ENCODE measurements at places on chromosomes 4 and X.

GRCh38 chr4:38489924-38490639 is 173.9 kb upstream of the KLF3 start:
- DNase-seq = no peak

DNA sequence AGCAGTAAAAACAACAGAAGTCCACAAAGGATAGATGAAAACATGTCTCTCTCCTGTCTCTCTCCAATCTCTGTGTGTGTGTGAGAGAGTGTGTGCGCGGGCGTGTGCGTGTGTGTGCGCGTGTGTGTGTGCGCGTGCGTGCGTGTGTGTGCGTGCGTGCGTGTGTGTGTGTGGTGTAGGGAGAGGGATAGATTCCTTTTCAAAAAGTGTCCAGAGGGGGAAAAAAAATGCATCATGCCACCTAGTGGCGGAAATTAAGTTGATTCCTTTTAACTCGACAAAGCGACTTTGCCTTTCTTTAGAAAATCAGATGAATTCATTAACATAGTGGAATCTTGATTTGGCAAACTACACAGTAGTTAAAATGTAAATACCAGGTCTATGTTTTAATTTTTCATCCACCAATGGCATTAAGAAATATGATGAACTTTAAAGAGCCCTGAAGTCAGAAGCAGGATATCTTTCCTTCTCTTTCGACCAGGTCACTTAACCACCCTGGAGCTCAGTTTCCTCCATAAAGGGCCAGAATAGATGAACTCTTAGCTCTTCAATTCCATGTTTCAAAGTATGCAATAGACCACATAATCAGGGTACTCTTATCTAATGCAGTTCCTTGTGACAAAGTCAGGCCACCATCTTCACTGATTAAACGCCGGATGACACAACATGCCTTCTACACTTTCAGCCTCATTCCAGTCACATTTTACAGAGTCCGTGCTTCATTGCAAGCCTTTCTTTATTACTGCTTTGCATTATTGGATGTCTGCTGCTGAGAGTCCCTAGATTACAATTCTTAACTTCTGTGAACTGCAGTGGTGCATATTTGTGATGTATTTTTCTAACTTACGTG is 162.8 kb downstream of the FBXO8 start:
- DNase-seq = no peak

GRCh38 chrX:17433965-17434364 is 59.0 kb downstream of the NHS start:
- no peak for DNase-seq

- DNase-seq = no peak
These were observed 11.2 kb upstream of the HGFAC start for GRCh38 chr4:3430524-3430923.

DNA sequence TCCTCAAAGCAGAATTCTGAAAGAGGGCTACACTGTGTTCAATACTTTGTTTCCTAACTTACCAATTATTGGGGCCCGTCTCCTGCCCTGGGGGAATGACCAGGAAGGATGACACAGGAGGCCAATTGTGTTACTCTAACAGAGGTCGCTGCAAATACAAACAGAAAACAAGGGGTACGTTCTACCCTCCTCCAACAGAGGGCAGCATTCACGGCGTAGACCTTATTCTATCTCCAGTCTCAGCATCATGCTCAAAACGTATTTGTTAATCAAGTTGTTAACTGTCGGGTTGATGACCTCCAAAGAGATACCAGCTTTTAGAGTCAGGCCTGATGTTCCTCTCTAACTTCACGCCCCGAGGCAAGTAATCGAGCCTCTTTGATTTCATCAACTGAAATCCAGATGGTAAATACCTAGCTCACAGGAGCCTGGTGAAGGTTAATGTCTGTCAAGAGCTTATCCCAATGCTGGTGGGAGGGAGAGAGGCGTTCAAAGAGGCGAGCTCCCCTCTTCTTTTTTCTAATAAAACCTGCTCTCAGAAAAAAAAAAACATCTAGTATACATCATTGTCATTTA is 181.0 kb upstream of the KCNIP4 start:
- DNase-seq = no peak

DNA sequence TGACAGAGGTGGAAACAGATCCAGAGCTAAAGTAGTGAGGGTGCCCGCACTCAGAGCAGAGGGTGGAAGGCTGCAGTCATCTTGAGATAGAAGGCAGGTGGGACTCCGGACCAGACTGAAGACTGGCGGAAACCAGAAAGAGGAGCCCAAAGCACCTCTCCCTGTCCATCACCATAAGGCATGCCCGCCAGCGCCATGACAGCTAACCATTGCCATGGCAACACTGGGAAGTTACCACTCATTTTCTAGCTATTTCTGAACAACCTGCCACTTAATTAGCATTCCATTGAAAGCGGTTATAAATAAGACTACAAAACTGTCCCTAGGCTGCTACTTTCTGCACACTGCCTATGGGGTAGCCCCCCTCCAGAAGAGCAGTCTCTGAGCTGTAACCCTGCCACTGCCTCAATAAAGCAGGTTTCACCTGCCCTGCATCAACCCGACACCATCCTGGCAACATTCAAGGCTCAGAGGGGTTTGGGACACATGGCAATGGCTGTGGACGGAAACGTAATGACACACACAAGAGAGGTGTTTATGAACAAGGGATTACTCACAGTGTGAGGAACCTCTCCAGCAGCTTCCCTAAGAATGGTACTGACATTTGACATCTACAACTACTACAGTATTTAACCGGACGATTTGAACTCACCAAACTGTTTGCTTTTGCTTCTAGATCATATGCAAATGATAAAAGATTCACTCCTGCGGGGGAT is 27.8 kb upstream of the FGFBP2 start:
- no peak for DNase-seq

- no peak for DNase-seq
These were observed 28.7 kb upstream of the STOX2 start for GRCh38 chr4:183876268-183876934.

DNA sequence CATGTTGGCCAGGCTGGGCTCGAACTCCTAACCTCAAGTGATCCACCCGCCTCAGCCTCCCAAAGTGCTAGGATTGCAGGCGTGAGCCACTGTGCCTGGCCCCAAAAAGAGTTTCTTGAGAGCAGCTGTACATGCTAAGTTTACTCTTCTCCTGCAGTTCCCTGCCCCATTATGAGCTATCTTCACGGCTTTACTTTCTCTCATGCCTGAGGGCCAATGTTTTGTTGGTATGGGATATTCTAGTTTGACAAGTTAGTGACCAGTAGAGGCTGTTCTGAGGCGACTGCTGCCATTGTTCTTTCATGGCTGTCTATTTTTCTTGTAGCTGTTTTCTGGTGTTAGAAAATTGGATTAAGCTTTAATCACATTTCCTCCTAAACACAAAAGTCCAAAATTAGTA is 78.0 kb upstream of the STX18 start:
- no peak for DNase-seq

GRCh38 chrX:136146614-136147314 is 569 bp upstream of the FHL1 start:
- no peak for DNase-seq

- no peak for DNase-seq
These were observed 502.4 kb downstream of the NLGN4X start for GRCh38 chrX:5726224-5726623.

DNA sequence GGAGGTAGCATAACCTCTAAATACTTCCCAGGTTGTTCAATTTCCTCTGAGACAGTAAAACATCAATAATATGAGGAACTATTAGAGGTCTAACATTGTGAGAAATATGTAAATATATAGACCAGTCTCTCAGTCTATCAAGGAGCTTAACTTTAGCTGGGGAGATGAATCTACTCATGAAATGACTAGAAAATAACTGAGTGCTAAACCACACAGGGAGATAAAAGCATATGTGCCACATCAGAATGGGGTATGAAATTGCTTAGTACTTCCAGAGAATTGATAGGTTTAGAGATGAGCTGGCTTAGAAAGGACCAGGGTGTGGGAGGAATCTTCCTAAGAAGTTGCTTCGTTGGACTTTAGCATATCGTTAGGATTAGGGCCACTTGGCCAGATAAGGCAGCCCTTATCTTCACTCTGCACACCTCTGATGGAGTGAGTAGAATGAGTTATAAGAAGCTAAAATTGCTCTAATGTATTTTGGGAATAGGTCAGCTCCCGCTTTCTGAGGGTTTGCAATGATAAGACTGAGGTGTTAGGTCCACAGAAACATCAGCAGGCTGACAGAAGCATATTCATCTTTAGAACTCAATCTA is 299.2 kb downstream of the UNC5C start:
- no peak for DNase-seq

- no peak for DNase-seq
These were observed 636.3 kb upstream of the FTHL17 start for GRCh38 chrX:31708116-31708515.

DNA sequence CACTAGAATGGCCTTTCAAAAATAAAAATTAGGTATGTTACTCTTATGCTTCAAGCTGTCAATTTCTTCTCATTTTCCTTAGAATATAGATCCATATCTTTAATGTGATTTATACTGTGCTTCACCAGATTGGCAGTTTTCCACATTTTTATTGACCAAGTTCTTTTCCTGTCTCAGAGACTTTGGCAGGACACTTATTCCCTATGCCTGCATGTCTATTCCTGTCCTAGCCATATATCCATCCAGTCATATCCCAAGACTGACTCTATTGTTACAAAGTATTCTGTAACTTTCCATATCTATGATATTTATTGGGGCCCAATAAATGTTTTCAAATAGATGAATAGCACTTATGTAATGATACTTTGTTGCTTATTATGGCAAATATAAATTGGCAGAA is 450.7 kb downstream of the GASK1B start:
- no peak for DNase-seq

GRCh38 chrX:10164879-10165278 is 8.1 kb downstream of the CLCN4 start:
- no peak for DNase-seq

DNA sequence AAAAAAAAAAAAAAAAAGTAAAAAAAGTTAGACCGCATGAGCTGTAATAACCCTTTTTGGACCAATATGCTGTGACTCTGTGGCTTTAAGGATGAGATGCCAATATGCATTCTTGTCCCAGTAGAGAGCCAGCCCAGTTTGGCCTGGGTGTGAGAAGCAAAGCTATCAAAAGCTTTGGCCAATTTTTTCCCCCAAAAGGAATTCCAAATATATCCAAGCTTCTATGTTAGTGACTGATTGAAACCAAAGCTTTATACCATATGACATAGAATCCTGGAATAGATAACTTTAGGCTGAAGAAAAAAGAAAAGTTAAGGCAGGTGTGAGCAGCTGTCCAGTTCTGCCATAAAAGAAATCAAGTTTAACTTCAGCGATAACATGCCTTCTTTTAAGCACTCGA is 30.5 kb upstream of the RBPJ start:
- DNase-seq = no peak

DNA sequence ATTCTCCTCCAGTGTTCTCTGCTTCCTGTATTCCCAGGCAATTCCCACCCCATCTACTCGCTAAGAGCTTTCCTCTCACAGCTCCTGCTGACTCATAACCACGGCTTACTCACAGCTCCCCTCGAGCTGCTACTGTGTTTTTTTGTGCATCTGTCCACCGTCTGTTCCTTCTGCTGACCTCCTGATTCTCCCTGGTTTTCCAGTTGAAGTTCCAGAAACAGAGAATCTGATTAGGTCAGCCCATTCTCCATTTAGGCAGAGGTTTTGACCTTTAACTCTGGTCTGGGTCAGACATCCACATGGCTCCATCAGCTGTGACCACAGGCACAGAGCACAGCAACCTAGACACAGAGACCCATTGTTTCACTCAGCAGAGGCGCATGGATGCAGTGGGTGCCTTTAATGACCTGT is 5.5 kb upstream of the SMIM20 start:
- DNase-seq = no peak

DNA sequence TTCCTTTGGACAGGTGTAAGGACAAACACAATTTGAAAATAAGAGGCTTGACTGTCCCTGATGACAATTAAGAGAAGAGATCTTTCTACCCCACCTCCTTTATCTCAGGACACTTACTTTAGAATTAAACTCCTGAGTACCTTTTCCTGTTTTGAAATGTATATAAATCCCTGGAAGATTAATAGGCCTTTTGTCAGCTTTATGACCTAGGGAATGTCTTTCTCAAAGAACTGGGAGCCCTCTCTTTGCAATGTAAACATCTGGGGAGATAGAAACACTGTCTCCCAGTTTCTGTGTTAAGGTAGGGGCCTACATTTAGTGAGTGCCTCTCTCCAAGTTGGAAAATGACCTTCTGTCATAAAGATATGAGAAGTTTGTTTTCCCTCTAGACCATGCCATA is 31.7 kb downstream of the AGA start:
- no peak for DNase-seq

DNA sequence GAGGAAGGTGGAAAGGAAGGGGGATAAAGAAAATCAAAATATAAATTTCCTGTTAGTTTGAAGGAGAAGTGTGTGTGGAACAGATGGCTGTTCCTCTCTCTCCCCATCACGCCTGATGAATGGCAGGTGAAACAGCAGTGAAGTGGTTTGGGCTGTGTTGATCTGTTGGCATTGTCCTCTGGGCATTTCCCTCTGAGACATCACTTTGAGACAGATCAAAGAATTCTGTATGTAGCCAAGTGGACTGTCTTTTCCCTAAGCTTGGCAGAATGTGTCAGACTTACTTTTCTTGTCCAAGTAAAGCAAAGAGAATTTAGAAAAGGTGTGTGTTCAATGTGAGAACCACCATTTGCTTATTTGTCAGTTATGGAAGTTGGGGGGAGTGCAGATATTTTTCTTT is 47.5 kb downstream of the SEPTIN11 start:
- no peak for DNase-seq

- no peak for DNase-seq
These were observed 1.0 kb upstream of the USP27X start for GRCh38 chrX:49878128-49878833.

GRCh38 chr4:12408364-12408763 is 979.7 kb upstream of the HS3ST1 start:
- DNase-seq = no peak

- DNase-seq = no peak
These were observed 67.1 kb upstream of the ZNF518B start for GRCh38 chr4:10524196-10524833.

DNA sequence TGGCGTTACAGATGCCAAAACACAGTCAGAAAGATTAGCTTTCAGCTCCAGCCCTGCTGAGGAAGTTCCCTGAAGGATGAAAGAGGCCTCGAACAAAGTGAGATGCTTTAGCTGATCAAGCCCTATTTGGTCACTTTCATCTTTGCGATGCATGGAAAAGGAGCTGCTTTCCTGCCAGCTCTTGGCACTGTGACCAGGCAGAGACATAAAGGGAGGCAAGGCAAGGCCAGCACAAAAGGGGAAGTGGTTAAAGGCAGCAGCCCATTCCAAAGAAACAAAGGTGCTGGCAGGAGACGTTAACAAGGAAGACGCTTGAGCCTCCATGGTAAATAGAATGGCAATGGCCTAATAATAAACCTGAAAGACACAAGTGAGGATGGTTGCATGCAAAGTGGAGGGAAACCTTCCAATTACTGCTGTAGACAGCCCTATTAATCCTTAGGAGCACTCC is 617.1 kb upstream of the INTU start:
- DNase-seq = no peak

GRCh38 chr4:21018817-21019216 is 318.6 kb downstream of the PACRGL start:
- no peak for DNase-seq

GRCh38 chr4:164081801-164082200 is 587.3 kb downstream of the TMA16 start:
- no peak for DNase-seq

- DNase-seq = no peak
These were observed 218.6 kb upstream of the HTR2C start for GRCh38 chrX:114365065-114365834.

All from cerebellar nuclear complex (tissue), 1 donor.